Nephron progenitor cell (in vitro differentiated cells): ENCODE measurements at places on chromosomes 3 and 15.

DNA sequence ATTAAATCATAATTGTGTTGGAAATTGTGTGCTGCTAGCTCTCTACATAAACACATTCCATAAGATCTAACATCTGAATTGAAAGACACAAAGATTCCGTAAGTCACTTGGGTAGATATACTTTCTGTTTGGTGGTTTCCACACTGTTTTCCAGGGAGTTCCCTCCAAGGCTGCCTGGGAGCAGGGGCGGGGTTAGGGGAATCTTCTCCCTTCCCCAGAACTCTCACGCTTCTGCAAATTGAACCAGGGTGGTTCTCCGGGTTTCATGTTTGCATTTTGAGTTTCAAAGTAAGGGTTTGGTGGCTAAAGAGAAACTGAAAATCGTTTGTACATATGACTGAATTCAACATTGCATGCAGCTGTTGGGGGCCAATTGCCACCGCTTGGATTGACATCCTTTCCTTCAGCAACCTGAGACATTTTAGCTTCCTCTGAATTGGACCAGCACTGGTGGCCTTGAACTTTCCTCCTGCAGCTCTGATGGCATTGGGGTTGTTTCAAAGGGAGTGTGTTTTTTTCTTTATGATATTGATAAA lies 192.7 kb upstream of the FEZF2 start:
- no peak for DNase-seq

- no peak for DNase-seq
Measured at GRCh38 chr3:134013280-134013679, 16.4 kb downstream of the SLCO2A1 start.

GRCh38 chr3:52313774-52314188 lies 2.3 kb upstream of the DNAH1 start:
- no peak for DNase-seq

DNA sequence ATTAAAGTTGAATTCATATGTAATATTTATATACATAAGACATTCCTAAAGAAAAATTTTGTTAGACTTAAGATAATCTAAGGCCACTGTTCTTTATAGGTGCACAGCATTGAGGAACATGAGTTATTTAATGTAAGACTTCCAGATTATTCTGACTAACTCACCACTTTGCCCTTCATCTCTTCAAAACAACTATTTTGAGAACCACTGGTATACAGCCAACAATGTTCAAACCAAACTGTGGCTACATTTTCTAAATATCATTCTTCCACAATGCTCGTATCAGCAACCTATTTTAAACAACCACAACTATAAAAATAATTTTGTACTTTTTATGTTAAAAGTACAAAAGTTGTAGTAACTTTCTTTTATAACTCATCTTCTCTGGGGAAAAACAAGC lies 199.8 kb upstream of the ALCAM start:
- DNase-seq = no peak

DNA sequence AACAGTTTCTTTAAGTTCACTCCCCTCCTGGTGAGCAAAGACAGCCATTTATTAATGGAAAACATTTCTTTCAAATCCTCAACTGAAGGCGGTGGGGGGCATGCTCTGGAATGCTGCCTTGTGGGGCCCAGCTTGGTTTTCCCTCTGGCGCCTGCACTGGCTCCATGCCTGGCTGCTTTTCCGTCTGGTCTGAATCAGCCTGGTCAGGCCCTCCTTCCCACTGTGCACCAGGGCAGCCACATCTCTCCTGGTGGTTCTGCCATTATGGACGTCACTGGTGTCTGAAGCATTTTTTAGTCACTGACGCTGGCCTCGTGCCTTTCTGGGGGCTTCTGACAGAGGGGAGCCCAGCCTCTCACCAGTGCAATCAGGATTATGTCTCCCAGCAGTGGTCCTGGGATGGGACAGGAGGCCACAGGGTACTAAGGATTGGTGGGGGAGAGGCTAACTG lies 57.6 kb upstream of the APEH start:
- DNase-seq = peak; percentile 37

- DNase-seq = peak; percentile 11
Measured at GRCh38 chr3:33437556-33438283, 2.5 kb downstream of the UBP1 start.

- no peak for DNase-seq
Measured at GRCh38 chr3:164018500-164018899, 1059.8 kb downstream of the SI start.

GRCh38 chr3:47813551-47814177 lies 10.7 kb downstream of the DHX30 start:
- DNase-seq = no peak

DNA sequence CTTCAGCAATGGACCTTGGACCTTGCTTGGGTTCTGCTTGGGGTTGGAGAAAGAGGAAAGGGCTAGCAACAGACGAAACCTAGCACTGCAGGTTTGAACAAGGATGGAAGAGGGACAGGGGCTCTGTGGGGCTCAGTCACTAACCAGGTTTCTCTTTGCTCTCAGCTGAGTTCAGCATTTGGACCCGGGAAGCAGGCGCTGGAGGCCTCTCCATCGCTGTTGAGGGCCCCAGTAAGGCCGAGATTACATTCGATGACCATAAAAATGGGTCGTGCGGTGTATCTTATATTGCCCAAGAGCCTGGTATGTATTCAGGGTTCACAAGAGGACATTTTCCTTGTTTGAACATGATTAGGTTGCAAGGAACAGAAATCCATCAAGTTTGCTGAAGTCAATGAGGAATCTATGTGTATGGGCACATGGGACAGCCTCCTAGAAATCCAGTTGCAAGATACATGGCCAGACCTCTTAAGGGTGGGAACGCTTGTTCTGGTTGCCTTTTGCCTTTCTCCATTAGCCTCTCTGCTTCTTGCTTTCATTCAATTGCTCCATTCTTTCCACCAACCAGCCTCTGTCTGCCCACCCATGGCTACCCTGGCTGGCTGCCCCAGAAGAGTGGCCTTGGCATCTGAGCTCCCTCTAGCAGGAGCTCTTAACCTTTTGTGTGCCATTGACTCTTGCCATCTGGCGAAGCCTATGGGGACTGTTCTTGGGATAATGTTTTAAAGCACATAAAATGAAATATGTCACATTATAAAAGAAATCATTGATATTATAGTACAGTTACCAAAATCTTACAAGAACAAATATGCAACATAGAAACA lies 55.9 kb downstream of the DNASE1L3 start:
- DNase-seq = no peak

- DNase-seq = peak; percentile 65
Measured at GRCh38 chr15:82647835-82648256, 683 bp upstream of the CPEB1 start.

GRCh38 chr3:50542177-50543034 lies 25.1 kb downstream of the C3orf18 start:
- DNase-seq = peak; percentile 86

DNA sequence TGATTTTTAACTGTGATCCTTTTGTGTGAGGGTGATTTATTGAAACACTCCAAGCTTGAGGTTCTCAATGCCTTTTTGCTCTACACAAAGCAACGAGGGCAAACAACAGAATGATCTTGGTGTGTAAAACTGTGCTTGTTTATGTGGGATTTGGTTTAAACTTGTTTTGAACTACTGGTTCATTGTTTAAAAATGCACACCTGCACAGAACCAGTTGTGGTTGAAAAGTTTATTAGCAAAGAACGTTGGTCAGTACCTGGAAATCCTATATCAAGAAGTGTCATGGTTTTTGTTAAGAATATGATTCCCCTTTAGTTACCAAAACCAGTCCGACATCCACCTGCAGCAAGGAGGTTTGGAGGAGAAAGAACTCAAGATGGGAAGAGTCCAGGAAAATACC lies 239.4 kb downstream of the WNT5A start:
- no peak for DNase-seq

- DNase-seq = no peak
Measured at GRCh38 chr15:37698679-37699078, 235.8 kb upstream of the TMCO5A start.

DNA sequence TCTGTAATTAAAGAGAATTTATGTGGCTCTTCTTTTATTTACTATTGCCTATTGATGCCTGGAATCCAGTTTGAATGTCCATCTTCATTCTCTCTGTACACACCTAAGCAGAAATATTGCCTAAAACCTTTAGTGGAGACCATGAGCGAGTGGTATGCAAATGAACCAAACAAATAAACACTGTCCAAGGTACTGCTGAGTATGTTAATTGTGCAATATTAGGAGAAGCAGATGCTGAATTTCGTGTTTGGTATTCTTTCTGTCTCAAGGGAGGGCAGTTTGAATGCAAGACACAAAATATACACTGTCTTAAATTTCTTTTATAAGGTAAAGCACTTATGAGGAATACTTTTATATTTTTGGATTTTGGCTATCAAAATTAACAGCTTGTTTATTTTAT lies 440.9 kb downstream of the RBMS3 start:
- no peak for DNase-seq

GRCh38 chr3:73521734-73522336 lies 102.9 kb downstream of the PDZRN3 start:
- no peak for DNase-seq

DNA sequence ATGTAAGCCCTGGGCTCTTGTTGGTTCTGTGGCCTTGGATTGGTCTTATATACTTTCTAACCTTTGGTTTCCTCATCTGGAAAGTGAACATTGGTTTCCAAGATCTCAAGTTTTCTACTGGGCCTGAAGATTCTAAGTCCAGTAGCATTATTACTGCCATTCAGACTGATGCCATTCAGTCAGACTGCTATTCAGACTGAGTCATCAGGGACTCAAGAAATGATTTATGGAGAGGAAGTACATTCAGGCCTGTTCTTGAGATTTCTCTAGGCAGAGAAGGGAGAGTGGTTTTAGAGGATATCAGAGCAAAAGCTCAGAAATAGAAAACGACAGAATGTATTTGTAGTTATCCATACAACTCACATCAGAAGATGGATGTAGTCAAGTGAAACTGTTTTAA lies 557.2 kb downstream of the NR2F2 start:
- DNase-seq = no peak

GRCh38 chr3:118946449-118946848 lies 88.2 kb downstream of the IGSF11 start:
- no peak for DNase-seq

DNA sequence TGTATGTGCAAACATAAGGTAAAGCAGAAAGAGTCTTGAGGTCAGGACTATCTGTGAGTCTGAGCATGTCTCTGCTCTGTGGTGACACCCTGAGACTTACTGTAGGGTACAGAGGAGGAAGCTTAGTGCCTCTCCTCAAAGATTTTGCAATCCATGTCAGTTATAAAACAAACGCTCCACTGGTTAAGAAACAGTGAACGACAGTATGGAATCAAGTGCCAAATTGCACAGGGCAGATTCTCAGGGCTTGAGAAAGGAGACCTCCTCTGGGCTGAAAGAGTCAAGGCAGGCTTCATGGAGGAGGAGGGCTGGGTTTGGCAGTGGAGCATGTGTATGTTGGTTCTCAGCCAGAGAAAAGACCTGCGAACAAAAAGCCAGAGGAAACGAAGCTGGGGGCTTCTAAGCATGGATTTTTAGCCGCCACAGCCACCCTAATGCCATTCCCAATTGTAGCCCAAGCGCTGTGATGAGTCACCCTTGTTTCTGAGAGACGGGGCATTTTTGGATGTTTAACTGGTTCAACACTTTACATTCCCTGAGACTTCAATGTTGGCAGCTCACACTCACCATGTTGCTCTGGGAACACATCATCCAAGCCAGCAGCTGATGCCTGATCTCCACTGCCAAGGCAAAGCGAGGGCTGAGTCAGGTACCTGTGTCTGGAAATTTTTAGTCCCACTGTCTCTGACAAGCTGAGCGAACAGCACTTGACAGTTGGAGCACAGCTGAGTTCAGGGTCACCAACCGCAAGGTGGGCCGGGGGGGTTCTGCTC lies 3.4 kb upstream of the DGKG start:
- no peak for DNase-seq

DNA sequence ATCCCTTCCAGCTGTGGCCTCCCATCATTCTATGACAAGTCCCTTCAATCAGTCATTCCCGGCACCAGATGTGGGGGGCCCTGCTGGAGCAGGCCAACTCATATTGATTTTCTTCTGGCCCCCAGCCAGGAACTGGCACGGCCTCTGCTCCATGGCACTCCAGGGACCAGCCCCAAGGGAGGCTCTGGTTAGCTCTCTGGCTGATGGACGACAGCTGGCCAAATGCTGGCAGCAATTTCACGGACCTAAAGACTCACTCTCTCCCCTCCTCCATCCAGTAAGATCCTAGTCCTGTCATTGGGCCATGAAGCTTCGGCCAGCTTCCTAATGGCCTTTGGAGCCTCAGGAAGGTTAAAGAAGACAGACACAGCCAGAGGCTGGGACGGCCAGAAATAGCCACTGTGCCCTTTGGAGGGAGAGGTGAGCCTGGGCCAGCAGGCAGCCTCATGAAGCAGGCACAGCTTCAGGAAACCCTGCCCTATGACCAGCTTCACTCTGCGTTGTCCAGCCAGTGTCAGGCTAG lies 131.0 kb downstream of the MEX3B start:
- no peak for DNase-seq

- DNase-seq = no peak
Measured at GRCh38 chr15:52057996-52058395, 39.0 kb downstream of the MAPK6 start.

- no peak for DNase-seq
Measured at GRCh38 chr3:148796799-148797198, 30.8 kb upstream of the CPB1 start.

DNA sequence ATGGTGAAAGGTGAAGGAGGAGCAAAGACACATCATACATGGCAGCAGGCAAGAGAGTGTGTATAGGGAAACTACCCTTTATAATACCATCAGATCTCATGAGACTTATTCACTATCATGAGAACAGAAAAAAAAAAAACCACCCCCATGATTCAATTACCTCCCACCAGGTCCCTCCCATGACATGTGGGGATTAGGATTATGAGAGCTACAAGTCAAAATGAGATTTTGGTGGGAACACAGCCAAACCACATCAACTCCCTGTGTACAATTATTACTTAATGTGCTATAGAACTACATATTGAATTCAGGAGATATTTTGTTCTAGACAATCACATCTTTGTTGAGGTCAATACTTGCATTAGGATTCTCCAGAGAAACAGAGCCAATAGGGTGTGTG lies 313.4 kb downstream of the CNTN6 start:
- no peak for DNase-seq

GRCh38 chr3:72903004-72903403 lies 15.2 kb downstream of the GXYLT2 start:
- DNase-seq = no peak

GRCh38 chr15:60697750-60698149 lies 218.8 kb upstream of the ICE2 start:
- no peak for DNase-seq

DNA sequence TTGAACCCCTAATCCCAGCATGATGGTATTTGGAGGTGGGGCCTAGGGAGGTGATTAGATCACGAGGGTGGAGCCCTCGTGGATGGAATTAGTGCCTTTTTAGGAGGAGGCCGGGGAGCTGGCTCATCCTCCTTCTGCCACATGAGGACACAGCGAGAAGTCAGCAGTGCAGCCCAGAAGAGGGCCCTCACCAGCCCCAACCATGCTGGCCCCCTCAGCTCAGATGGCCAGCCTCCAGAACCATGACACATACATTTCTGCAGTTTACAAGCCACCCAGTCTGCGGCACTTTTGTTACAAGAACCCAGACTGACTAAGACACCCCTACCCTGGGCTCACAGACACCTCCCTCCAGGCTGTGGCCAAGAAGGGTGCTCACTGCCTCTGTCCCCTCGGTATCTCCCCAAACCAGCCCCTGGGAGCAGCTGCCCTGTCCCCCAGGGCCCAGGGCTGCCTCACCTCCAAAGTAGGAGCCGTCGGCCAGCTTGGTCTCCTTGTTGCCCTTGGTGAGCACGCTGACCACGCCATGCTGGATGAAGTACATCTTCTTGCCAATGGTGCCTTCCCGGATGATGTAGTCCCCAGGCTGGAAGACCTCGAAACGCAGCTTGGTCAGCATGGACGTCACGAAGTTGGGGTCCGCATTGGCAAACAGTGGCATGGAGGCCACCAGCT lies 44.1 kb downstream of the HCN4 start:
- no peak for DNase-seq
